NCI-H2081 (cell line): ENCODE measurements at places on chromosomes 6 and 20.

DNA sequence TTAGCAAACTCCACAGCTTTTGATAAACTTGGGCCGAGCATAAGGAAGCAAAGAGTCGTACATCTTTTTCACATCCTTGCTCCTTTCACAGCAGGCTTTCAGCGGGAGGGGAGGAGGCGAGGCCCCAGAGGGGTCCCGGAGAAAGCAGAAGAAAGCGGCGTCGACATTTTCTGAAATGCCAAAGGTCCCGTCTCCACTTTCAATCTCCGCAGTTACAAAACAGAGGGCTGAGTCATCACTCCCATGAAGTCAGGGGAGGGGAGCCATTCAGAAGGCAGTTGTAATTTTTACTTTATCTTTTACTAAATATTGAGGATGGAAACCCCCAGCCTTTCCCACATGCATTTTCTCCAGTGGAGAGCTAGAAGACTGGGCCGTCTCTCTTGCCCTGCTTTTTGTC lies 174.2 kb upstream of the THBS2 start:
- DNase-seq: no peak

DNA sequence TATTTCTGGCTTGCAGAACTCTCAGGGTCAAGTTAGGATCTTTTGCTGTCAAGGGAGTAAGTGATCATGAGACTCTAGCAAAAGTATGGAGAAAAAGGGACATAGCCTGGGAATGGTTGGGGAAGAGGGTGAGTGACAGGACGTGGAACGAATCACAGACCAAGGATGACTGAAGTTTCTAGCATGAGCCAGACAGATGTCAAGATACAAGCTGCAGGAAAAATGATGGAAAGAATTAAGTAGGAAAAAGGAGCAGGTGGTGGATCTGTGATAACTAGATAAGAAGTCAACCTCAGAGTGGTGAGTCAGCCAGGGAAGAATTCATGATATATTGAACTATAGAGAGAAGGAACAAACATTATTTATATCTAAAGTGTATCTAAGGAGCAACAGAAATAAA lies 159.8 kb upstream of the SYNDIG1 start:
- no peak for DNase-seq

GRCh38 chr6:32387589-32388340 lies 16.1 kb upstream of the TSBP1 start:
- DNase-seq: no peak

DNA sequence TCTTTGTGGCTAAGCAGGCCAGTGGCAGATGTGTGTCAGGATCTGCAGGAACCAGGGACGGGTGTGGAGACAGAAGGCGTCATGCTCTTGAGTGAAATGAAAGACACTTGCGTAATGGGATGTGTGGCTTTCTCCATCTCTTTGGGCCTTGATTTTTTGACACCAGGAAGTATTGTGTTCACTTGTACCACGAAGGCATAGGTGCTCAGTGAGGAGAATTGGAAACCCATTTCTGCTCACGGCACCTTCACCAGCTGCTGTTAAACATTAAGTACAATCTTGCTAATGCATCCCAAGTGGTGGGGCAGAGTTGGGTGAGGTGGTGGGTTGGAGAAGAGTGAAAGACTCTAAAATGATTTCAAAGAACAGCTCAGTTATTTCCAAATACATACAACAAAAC lies 30.0 kb downstream of the GJA10 start:
- DNase-seq: no peak

DNA sequence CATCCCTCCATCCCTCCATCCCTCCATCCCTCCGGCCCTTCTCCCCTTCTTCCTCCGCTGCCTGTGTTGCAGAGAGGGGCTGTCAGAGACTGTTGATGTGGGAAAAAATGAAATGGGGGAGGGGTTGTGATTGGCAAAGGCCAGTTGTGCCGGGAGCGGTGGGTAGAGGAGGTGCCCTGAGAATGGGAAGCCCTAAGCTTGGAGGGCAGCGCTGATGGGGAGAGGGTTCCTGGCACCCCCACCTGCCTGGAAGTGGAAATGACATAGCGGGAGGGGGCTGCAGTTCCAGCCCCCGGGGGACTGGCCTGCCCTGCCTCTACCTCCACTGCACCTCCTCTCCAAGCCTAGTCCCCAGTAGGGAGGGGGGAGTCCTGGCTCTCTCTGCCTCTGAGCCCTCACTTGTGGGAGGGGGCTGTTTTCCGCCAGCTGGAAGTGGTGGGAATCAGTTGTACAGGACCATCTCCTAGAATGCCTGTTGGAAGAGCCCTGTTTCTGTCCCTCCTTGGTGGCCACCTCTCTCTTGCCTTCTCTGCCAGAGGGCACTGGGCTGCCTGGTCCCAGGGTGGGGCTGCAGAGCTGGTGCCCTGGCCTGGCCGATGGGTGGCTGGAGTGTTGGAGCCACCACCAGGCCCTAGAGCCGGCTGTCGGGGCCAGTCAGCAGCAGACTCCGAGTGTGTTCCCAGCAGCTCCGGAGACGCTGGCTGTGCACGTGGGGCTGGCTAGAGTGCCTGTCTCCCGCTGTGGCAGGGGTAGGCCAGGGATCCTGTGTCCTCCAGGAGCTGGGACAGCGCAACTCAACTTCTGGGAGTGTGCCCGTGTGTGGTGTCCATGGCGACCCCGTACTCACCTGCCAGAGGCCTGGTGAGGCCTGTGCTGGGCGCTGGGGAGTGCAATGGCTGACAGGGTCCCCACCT lies 1.5 kb downstream of the DLGAP4 start:
- DNase-seq: no peak

- peak; percentile 59 for DNase-seq
These were observed at the start of gene ZBTB2 for GRCh38 chr6:151391471-151392413. Gene ZBTB2 (minus strand): TSS chr6:151391559. CDS start chr6:151373637, 17,922 bp downstream.

DNA sequence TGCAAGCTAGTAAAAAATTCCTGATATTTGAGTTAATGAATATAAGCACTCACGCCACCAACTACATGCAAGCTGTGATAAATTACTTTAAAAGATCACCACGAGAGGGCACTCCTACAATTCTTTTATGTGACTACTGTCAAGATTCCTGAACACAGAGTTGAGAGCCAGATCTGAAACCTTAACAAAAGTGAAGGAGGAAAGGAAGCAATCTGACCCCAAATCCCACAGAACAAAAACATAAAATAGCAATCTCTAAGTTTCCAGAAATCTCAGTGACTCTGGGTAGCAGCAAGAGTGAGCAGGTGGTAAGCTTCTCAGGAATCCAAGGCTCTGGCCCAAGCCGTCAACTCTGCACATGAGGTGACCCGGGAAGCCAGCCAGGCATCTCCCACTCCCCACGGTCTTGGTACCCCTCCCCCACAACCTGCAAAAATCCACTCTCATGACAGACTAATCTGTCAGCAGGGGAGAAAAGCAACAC lies 55.1 kb downstream of the STAU1 start:
- peak; percentile 34 for DNase-seq

DNA sequence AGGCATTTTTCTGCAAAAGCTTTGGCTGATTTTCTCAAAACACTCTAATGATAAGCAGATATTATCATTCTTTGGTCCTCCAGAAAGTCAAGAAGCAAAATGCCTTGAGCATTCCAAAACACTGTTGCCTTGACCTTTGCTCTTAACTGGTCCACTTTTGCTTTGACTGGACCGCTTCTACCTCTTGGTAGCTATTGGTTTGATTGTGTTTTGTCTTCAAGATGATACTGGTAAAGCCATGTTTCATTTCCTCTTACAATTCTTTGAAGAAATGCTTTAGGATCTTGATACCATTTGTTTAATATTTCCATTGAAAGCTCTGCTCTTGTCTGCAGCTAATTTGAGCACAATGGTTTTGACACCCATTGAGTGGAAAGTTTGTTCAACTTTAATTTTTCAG lies 35.6 kb upstream of the SDHAF4 start:
- DNase-seq: no peak

GRCh38 chr6:123821112-123821511 lies 17.4 kb downstream of the NKAIN2 start:
- DNase-seq: no peak

GRCh38 chr6:21914121-21914973 lies 320.8 kb downstream of the SOX4 start:
- no peak for DNase-seq

- no peak for DNase-seq
These were observed 136.2 kb upstream of the TAB2 start for GRCh38 chr6:149181304-149181703.

GRCh38 chr20:6595704-6596103 lies 171.8 kb upstream of the BMP2 start:
- no peak for DNase-seq

DNA sequence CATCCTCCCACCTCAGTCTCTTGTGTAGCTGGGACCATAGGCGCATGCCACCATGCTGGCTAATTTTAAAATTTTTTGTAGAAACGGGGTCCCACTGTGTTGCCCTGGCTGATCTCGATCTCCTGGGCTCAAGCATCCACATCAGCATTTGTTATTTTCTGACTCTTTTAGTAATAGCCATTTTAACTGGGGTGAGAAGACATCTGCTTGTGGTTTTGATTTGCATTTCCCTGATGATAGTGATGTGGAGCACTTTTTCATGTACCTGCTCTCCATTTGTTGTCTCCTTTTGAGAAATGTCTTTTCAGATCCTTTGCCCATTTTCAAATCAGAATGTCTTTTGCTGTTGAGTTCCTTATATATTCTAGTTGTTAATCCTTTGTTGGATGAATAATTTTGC lies 22.2 kb upstream of the TULP4 start:
- no peak for DNase-seq

- DNase-seq: no peak
These were observed 73.3 kb downstream of the METTL24 start for GRCh38 chr6:110284855-110285254.

GRCh38 chr6:156776470-156776839 lies 723 bp upstream of the ARID1B start:
- peak; percentile 40 for DNase-seq

DNA sequence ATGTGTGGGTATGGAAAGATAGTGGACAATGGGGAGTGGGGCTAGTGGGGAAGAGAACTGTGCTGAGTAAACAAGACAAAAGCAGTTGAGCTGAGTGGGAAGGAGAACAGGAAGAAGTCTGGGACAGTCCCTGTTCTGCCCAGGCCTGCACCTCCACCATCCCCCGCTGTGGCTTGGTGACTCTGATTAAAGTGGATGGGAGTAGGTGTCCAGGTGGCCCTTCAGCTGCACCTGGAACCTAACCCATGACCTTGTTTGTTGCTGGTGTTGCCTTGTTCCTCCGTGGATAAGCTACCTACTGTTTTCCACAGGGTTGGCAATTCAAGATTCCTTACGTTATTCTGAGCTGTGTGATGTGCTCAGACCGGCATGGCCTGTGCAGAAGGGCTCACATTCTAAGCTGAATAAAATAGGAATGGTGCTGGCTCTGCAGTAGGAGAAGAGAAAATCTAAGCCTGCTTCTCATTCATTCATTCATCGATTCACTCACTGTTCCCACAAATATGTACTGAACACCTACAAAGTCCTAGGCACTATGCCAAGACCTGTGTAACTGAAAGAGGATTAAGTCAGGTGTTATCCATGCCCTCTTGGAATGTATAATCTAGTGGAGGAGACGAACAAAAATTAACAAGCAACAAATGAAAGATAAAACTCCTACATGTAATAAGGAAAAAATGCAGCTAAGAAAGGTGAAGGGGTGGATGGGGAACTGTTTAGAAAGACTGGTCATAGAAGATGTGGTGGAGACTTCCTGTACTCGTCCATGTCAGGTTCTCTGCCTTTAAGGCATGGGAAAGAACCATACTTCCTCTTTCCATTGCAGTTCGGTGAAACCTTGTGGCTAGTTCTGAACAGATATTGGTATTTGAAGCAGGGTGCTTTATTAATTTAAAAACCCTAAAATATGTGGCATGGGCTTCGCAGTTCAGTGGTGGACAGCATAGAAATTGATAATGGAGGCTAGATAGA lies 10.1 kb upstream of the CALHM6 start:
- no peak for DNase-seq

GRCh38 chr20:52342913-52343312 lies 151.3 kb upstream of the ZFP64 start:
- DNase-seq: no peak

DNA sequence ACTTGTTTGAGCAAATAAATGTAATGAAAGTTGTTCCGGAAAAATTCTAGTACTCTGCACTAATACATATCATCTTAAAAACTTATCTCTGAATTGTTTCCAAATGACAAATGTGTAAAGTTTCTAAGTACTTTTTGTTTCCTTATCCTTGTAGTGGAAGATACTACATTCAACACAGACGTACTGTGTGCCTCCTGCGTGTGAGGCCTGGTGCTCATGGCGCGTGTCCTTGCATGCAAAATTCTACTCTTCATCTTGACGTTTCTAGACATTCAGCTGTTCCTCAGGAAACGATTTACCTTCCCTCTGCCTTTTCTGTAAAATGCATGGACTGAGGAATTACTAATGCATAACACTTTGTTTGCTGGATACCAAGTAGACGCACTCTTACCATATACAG lies 11.5 kb downstream of the DLL1 start:
- DNase-seq: no peak

- DNase-seq: no peak
These were observed 19.7 kb upstream of the MTCL3 start for GRCh38 chr6:127538750-127539264.

- DNase-seq: no peak
These were observed 49.5 kb upstream of the FBXO30 start for GRCh38 chr6:145863988-145864616.

DNA sequence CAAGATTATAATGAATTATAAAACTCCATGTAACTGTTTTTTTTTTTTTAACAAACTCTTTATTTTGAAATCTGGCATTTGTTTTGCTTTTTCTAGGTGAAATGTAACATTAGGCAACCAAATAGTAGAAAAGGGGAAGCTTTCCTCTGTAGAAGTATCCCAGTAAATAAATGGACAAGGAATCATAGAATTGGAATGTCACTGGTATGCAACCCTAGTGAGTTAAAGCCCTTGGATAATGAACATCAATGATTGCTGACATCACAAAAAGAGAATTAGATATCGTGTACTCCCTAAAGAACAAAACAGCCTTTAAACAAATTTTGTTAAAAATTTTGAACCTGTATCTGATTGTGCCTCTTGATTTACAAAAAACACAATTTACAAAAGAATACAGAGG lies 93.9 kb upstream of the OGFRL1 start:
- no peak for DNase-seq

GRCh38 chr6:51618563-51618962 lies 468.9 kb downstream of the PKHD1 start:
- no peak for DNase-seq

DNA sequence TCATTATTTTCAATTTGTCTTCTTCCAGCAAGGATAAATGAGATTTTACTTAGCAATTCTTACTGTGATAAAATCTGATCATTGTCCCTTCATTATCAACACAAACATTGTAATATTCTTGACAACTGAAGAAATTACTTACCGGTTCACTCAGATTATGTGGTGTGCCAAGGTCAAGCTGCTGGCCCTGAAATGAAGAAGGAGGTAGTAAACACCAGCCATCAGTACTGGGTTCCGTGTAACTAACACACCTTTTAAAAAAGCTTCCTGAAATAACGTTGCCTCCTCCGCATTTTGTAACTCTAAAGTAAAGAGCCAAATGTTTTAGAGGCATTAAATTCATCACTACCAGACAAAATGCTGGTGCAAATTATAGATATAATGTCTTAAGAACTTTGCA lies 7.4 kb downstream of the ROS1 start:
- no peak for DNase-seq

- DNase-seq: no peak
These were observed 84.1 kb downstream of the C6orf52 start for GRCh38 chr6:10610289-10610688.

GRCh38 chr6:149393002-149393679 lies 6.9 kb upstream of the SUMO4 start:
- no peak for DNase-seq

GRCh38 chr6:22029171-22029570 lies 267.7 kb downstream of the PRL start:
- DNase-seq: no peak

- no peak for DNase-seq
These were observed 60.1 kb downstream of the MTHFD1L start for GRCh38 chr6:150925590-150925928.
